Hematopoietic multipotent progenitor cell (in vitro differentiated cells): ENCODE measurements at places on chromosomes 7 and 10.

DNA sequence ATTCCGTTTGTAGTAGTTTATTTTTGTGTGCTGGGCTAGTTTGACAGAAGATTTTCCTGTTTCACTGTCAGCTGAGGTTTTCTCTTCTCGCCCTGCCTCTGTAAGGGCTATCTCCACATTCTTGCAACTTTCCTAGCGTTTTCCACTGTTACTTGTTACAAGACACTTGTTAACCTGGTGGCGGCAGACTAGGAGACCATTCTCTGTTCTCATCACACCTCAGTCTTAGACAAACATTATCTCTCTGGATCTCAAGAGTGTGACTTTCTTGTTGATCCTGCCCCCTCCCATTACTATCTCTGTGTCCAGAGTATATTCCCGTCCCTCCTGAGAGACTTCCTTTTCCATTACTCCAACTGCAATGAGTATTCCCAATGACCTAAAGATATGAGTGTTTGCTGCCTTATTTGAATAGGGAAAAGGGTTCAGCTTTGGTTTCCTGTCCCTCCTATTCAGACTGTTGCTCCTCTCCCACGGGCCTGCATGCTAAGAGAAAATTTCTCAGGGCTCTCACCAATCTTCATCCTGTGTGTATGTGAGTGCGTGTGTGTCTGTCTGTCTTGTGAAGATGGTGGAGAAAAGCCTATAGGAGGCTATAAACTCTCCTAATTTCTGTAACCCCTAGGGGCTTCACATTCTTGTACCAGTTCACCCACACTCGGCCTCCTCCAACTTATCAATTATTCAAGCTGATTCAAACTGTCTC lies 722.4 kb upstream of the POT1 start:
- no peak for DNase-seq

DNA sequence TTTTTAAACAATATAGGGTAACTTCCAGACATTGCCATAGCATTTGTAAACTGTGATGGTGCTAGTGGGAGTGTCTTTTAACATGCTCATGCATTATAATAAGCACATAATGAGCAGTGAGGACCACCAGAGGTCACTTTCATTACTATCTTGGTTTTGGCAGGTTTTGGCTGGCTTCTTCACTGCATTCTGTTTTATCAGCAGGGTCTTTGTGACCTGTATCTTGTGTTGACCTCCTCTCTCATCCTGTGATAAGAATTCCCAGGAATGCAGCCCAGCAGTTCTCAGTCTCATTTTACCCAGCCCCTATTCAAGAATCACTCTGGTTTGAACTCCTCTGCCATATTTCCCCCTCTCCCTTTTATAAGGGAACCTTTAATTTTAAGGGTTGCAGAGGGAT lies 91.3 kb downstream of the ZNF467 start:
- no peak for DNase-seq

DNA sequence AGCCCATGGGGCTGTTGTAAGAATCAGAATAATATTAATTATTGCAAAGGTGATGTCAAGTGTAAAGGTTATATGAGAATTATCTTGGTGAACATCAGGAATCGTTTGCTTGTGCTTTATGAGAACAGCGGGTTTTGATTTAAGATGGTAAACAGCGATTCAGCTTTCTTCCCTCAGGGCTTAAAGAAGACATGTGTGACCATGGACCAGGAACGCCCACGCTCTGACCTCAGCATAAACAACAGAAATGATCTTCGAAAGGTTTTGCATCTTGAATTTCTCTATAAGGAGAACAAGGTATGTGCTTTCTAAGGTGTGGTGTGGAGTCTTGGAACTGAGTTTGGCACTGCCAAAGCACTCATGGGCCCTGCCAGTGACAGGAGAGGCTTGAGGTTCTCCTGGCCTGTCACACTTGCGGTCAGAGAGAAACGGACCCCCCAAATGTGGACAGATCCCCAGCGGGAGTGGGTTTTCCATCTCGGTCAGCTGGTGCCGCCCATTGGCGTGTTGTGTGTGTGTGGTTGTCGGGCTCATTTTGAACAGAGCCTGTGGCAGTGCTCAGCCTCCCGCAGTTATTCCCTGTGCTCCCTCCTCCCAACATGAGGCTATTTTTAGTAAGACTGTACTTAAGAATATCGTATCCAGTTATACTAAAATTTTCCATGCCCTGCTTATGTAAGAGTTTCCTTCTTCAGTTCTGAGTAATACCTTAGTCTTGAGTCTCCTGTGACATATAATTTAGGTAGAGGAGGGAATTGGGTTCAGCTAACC lies 7.2 kb downstream of the MINDY4 start:
- DNase-seq = no peak

GRCh38 chr7:83271212-83272099 lies 108.8 kb upstream of the PCLO start:
- no peak for DNase-seq

DNA sequence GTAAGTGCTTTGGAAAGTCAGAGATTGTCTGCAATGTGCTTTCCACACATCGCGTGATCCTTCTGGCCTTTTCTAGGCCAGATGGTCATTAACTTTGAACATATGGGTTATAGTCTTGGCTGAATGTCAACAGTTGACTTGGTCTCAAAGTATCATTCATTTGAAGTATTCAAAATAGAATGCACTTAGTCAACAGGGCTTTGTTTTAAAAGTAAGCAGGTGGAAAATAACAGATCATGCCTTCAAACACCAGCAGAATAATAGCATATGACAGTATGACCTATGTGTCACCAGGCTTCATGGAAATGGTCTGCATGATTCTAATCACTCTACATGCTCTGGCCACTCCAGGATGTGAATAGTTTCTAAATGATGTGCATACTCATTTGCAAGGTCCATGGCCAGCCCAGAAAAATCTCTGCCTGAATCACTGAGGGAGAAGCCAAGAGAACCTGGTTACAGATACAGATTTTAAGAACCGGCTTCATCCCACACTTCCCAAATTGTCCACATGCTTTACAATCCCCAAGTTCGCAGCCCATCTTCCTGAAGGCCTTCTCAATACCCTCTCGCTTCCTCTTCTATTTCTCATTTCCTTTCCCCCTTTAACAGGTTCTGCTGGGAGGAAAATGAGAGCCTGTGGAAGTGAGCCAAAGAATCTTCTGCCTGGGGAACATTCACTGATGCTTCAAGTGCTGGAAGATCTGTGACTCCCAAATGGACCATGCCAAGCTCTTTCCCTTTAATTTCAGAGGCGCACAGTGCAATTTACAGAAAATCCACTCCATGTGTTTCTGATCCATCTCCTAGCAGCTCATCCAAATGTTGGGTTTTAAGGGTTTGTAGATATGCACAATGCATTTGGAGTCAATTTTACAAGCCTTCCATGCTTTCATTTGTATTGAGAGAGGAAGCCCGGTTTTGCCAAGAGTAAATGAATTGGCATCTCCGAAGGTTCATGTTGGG lies 122.8 kb upstream of the GDF10 start:
- DNase-seq = no peak

DNA sequence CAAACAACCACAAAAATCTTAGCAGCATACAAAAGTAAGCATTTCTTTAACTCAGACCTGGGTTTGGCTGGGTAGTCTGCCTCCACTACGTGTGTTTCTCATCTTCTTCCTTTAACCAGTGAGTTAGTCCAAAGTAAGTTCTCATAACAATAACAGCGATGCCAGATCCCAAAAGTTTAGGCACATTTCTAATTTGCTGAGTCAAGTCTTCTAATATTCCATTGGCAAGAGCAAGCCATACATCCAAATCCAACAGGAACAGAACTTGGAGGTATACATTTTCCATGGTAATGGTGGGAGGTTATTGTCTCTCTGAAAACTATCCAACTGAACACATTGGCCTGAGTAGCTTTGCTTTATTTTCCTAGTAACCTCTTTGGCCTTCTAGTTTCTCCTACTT lies 115.7 kb upstream of the CNTNAP2 start:
- DNase-seq = no peak

GRCh38 chr10:119395280-119396007 lies 147.1 kb downstream of the RGS10 start:
- DNase-seq = peak; percentile 72
